ENCODE measurements at places on chromosomes 5 and 9. TPM values are rescaled to one million over a fixed set of nuclear protein-coding genes. Genes with fewer than 3 reads are reported as not detected.

TRAF1 gene
- 6.9 TPM for total RNA-seq

DNA sequence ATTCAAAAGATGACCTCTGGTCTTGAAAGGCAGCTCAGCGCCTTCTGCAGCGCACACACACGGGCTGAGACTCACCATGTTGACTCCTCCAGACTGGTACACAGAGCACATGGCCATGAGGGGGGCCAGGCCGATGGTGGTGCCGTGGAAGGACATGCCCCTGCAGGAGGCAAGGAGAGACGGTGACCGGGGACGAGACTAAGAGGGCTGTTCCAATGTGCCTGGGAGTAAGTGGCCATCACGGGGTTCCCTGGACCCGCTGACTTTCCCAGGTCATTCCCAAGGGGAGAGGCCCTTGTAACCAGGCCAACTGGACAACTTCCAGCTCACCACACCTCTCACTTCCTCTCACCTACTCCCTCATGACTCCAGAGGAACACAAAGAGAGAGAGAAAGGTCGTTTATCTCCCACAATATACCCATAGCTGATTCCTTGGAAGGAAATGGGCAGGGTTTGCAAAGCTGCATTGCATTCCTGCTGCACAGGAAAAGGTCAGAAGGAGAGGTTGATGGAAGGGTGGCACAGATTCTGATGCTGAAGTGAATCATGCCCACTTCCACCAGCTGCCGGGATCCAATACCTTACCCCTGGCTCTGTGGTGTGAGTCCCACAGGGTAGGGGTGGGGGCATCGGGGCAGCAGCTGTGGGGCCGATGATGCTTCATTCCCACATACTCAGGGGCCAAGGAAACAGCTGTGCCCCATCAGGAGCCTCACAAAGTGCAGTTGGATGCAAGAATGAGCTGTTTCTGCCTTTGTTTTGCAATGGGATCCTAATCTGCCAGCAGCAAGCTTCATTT is 47.2 kb downstream of the NIPAL4 start:
- no peak for DNase-seq

DNA sequence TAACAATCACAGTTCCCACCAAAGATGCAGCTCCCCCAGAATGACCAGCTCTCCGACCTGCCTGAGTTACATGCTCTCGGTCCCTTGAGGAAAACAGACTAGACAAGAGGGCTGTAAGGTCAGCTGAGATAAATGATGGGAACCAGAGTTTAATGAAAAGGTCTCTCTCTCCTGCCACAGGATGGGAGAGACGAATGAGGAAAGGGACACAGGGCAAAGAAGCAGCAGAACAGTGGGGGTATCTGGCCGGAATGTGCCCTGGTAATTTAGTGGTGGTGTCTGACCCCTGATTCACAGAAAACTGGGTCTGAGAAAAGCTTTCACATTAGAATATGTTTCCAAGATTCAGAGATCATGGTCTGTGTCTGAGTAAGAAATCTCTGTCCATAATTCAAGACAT is 118.5 kb downstream of the BRINP1 start:
- no peak for DNase-seq

DNA sequence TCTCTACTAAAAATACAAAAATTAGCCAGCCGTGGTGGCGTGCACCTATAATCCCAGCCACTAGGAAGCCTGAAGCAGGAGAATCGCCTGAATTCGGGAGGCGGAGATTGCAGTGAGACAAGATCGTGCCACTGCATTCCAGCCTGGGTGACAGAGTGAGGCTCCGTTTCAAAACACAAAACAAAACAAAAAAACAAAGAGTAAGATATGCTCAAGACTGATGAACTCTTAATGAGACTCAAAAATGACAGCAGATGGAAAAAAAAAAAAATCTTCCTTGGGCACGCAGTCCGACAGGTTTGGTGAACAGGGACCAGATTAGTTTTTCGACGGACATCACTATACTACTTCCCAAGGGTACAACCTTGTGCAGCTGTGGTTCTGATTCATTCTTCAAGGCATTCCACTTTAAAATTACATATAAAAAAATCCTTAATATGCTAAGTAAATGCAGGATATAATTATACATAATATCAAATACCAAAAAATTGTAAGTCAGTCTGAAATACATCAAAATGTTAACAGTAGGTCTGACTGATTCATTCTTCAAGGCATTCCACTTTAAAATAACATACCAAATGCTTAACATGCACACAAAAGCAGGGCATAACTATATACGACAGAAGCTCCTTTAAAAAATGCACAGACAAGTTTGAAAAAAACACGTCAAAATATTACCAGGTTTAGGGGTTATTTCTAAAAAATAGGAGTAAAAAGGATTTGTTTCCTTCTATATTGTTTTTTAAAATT is 12.3 kb downstream of the PSIP1 start:
- no peak for DNase-seq

CCDC192 gene
- not detected for total RNA-seq

GRCh38 chr9:86248746-86249145 is 10.7 kb downstream of the C9orf153 start:
- no peak for DNase-seq

HRCT1 gene
- 5.4 TPM for total RNA-seq

SLC6A19 gene
- not detected for total RNA-seq

GRCh38 chr9:69425136-69425801 is 100.3 kb downstream of the ENTREP1 start:
- DNase-seq, result no peak

DNA sequence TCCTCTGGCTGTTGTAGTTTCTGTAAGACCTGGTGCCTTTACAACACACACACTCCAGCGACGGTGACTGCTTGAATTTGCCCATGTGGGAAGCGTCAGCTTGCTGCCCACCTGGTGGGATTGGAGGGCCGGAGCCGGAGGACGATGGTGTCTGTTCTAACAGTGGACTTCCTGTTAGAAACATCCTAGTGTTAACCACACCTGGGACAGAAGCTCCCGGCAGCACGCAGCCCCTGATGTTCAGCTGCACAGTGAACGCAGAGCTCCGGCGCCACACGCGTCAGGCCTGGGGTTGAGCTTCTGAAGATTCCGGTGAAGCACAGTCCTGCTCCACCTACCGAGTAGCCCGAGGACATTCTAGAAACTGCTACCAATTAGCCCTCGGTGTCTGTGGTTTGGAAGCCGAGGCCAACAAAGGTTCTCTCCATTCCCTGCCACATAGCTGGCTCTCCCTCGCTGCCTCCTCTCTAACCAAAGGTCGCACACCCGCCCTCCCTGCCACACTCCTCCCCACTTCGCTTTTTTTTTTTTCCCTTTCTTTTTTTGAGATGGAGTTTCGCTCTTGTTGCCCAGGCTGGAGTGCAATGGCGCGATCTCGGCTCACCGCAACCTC is 14.4 kb downstream of the PMPCA start:
- DNase-seq, result no peak

FBP2 gene
- not detected for total RNA-seq

Measured in vagina (tissue), 2 donors.